Stimulated activated CD4-positive, alpha-beta T cell treated with anti-CD3 and anti-CD28 coated beads, TNF-alpha, amount 100 ng/mL, for 1 hour (primary cell): ENCODE measurements at places on chromosomes 1 and 21.

DNA sequence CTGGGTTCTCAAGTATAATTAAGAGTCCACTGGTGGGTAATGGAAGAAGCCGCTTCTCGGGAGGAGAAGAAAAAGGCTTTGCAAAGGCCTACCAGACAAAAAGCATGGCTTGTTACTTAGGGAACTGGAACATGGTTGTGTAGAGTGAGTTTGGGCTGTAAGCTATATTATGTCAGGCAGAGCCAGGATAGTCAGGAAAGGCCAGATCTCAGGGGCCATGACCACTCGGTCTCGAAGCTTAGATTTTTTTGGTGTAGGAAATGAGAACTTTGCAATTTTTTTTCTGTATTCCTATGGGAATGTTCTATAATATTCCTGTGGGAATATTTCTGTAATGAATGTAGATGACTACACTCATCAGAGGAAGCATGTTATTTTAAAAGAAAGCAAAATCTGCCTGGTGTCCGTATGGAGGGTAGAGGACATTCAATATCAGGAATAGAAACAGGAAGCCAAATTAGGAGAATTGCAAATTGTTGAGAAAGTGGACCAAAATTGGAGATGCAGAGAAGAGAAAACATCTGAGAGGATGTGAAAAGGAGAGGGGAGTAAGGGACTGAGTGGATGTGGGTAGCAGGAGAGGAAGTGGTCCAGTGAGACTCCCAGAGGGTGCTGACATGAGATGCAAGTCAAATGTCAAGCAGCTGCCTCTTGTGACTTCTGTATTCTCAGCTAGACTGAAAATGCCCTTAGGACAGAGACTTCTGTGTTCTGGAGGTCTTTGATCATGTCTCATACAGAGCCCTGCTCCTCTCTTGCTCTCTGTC lies 45.2 kb upstream of the HAO2 start:
- DNase-seq, result no peak

DNA sequence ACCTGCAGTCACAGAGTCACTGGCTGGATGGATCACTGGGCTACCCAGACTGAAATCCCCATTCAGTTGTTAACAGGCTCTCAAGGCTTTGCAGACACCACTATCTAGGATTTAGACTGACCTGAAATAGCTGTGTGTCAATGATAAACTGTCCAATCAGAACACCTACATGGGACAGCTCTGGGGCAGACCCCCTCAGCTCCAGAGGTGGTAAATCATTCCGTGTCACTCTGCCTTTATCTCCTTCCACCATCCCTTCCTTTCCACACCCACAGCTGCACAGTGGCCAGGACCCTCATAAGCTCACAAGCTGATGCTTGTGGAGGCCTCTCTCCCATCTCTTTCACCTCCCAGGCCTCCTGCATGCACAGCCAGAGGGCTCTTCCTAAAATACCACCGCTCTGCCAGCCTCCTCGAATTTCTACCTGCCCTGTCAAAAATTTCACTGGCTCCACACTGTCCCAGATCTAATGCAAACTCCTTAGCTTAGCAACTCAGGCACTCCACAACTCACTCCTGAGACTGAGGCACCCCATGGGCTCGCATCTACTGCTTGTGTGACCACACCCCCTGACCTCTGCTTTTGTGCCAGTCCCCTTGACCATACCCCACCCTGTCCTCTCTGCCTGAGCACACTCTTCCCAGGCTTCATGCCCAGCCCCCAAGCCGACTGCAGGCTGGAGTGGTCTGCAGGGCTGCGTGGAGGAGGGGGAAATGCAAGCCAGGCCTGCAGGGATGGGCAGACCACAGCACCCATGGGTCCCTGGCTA lies 5.8 kb downstream of the CAPZB start:
- no peak for DNase-seq

GRCh38 chr1:79188337-79188736 lies 181.8 kb upstream of the ADGRL4 start:
- no peak for DNase-seq

- DNase-seq, result peak; percentile 60
Observed at GRCh38 chr1:167518331-167518700, at the start of gene CD247. TSS of gene CD247 (minus strand) at chr1:167518529. CDS start at chr1:167518465, 64 bp downstream.

- no peak for DNase-seq
Observed at GRCh38 chr1:59750328-59751003, 64.3 kb upstream of the HOOK1 start.

- no peak for DNase-seq
Observed at GRCh38 chr1:239619190-239619589, 232.8 kb downstream of the CHRM3 start.

GRCh38 chr1:154793685-154794084 lies 76.4 kb downstream of the KCNN3 start:
- DNase-seq, result no peak

- DNase-seq, result no peak
Observed at GRCh38 chr1:239006276-239006675, 380.1 kb upstream of the CHRM3 start.

- DNase-seq, result no peak
Observed at GRCh38 chr1:27006683-27007082, 6.0 kb downstream of the TENT5B start.

DNA sequence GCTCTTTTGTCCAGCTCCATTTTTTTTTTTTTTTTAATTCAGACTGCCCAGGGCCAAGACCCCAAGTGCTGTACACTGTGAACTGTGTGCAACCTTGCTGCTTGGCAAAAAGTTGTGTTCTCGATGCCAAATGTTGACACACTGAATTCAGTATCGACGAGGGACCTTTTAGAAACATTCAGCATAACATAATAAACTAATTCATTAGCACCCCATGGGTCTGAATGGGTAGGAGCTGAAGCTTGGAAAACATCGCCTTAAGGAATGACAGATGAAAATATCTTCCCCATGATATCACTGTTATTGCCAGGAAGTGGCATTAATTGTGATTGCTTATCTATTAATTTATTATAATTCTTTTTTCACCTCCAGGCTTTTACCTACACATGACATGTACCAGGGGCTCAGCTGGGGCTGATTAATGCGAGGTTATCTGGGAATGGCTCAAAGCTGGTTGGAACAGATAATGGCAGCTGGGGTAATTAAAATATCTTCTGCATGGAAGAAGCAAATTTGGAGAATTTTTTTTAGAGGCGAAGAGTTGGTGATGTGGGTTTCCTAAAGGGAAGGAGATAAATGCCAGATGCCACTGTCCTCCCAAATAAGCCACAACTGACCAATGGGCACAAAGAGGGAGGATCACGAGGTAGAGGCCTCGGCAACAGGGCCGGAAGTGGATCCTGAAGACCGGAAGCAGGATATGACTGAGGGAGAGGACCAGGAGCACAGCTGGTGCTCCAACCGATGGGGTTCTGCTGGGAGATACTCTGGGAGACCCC lies 169.3 kb downstream of the GRIK3 start:
- DNase-seq, result no peak

GRCh38 chr1:218496561-218496960 lies 151.4 kb downstream of the TGFB2 start:
- no peak for DNase-seq

DNA sequence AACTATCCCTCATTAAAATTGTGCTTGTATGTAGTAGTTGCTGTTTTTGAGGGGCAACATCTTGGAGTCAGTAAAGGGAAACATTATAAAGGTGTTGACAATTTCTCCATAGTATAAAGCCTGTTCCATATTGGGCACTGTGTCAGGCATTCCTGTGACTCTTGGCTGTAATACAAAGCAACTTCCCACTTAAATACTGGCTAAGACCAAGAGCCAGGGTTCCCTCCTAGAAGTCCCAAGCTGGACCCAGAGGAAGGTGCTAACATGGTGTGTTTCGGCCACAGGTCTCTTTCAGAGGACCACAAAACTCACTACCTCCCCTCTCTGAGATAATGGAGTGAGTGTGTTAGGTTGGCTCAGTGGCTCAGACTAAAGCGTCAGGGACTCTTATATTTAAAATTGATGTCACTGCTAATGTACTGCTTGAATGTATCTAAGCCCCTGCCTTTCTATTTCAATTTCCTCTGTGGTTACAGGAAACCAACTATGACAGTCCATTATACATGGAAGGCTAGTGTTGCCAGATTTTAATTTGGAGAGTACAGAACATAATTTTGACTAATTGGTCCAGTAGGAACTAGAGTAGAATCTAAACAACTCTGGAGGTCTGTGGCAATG lies 74.7 kb upstream of the RGL1 start:
- DNase-seq, result no peak

DNA sequence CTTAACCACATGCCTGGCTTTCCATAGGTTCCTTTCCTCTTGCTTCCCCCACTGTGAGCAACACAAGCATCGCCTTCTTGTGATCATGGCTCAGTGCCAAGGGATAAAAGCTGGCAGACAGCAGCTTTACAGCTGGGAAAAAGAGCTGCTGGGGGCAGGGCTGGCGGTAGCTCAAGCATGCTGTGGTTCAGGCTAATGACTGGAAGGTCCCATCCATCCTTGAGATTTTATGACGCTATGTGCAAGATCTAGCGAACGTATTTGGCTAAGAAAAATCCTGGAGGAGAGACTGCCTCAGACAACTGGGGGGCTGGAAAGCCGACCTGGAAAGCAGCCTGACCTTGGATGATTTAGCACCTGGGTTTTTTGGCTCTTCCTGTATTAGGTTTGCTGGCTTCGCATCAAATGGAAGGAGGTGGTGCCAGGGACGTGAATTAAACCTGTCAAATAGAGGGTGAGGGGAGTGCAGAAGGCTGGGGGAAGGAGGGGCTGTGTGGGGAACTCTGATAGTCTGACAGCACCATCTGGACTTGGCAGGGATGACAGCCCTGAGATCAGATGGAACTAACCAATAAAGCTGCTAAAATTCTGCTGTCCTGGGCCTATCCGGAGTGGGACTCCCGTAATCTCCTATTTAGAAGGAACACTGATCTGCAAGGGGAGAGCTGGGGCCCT lies 34.8 kb downstream of the ZMYND12 start:
- DNase-seq, result no peak

DNA sequence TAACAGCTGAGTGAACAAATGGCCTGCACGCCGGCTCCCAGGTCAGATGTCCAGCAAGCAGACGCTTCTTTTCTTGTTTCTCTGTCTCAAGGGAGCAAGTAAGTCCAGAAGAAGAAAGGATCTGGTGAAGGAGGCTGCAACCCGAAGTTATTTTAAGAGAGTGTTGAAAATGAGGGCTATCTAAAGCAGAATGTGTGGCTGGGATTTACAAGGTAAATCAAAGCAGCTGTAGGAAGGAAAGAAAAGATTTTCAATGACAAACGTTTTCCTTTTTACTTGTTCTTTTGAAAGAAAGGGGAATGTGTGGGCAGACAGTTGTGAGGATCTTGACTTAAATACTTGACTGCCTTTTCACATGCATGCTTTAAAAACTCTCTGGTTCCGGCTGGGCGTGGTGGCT lies 311.5 kb downstream of the KIF26B start:
- DNase-seq, result no peak

DNA sequence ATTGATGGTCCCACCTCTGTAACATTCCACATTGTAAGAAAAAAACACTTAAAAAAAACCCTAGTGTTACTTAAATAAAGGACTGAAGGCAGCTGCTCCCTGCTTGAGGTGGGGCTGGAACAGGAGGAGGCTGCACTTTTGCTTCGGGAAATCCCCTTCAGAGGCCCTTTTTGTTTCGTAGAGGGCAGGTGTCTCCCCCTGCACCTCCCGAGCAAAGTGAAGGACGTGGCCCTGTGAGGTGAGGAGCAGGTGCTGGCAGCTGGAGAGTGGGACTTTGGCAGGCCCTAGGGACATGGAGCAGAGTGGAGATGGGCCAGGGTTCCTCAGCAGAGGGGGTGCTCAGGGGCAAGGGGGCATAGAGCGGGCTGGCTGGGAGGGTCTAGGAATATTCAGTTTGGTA lies 33.4 kb upstream of the WNT4 start:
- DNase-seq, result no peak

DNA sequence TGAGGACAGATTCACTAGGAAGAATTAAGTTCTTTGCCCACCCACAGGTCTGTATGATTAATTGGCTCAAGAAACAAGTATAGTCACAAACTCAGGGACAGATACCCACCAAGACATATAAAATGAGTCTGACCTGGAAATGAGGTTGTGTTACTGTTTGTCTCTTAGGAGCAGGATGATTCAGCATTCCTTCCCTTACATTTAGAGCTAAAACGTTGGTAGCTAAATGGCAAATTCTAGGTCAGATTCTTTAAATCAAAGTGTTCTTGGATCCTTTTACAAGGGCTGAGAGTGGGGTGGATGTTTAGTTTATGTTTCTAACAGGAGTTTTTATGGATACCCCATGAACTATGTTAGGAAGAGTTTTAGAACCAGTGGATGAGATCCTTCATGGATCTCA lies 4.7 kb downstream of the RIMKLA start:
- no peak for DNase-seq

- no peak for DNase-seq
Observed at GRCh38 chr21:15401331-15401730, 328.5 kb upstream of the USP25 start.

- no peak for DNase-seq
Observed at GRCh38 chr1:150186789-150187559, 37.3 kb downstream of the PLEKHO1 start.

DNA sequence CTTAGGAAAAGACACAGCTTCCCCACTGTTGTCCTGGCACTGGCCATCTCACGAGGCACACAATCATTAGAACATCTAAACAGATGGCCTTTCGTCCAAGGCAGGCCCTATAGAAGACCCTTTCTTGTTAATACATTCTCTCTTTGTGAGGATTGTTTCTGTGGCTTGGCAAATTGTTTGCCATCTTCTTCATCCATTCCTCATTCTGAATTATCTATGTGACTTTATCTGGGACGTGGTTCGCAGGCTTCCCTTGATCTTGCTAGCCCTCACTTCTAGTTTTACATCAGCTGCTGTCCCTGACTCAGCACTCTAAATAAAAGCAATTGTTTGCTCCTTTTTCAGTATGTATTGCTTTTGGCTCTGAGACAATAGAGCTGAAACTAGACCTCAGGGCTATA lies 101.1 kb upstream of the ZC3H11B start:
- no peak for DNase-seq

DNA sequence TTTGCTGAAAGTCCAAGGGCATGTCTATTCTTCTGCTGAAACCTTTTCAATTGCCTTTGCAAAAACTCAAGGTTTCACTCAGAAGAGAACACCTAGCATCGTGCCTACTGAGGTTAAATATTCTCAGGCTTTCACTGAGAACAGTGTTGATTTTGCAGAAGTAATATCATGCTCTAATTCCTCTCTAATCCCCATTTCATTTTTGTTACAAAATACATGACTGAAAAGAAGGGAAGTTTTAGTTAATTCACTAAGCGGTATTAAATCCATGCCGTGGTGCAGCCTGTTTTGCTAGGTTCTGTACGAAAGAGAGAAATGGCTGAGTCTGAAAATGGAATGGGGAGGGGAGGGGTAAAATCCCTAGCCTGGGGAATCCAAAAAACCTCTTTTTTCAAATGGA lies 163.2 kb upstream of the CAMK1G start:
- DNase-seq, result no peak

GRCh38 chr1:7551442-7551841 lies 219.7 kb upstream of the VAMP3 start:
- no peak for DNase-seq

GRCh38 chr1:45213892-45214291 lies 7.5 kb upstream of the ZSWIM5 start:
- DNase-seq, result no peak

- DNase-seq, result no peak
Observed at GRCh38 chr1:14968251-14968851, 185.2 kb upstream of the TMEM51 start.

GRCh38 chr1:53046930-53047329 lies 15.1 kb upstream of the PODN start:
- DNase-seq, result no peak
